RKO (cell line): ENCODE measurements at places on chromosomes 7 and 10.

- DNase-seq: no peak
Observed at GRCh38 chr10:124683814-124684213, 60.4 kb downstream of the FAM53B start.

DNA sequence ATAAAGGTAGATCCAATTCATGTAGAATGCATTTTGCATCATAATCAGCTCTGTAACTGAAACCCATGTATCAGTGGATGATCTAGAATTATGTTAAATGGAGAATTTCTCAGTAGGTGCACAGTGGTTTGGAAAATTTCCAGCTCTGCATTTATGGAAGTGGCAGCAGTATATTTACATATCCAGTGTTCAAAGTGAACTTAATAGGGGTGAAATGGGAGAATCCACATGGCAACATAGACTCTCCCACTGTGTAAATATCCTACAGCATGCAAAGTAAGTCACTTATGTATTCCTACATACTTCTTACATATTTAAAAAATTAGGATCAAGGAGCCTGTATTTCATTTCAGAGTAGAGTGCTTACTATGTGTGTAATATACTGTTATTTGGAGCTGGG is 35.3 kb downstream of the CDC14C start:
- DNase-seq: no peak

GRCh38 chr7:32943252-32944030 is 13.8 kb upstream of the FKBP9 start:
- no peak for DNase-seq

GRCh38 chr10:127996586-127996985 is 89.7 kb downstream of the PTPRE start:
- no peak for DNase-seq

DNA sequence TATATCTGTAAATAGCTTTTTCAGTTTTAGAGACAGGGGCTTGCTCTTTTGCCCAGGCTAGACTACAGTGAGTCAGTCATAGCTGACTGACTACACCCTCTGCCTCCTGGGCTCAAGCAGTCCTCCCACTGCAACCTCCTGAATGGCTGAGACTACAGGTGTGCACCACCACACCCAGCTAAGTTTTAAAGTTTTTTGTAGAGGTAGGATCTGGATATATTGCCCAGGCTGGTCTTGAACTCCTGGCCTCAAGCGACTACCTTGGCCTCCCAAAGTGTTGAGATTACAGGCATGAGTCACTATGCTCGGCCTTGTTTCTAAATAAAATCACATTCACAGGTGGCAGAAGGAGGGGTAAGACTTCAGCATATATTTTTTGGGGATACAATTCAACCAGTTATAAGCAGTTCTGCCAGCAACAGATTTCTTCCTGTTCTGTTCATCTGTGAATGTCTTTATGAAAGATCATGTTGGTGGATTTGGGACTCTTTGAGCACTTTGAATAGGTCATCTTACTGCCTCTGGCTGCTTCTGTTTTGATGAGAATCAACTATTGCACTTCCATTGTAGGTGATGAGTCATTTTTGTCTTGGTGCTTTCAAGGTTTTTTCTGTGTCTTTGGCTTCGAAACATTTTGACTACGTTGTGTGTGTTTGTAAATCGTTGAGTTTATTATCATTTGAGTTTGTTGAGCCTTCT is 15.7 kb downstream of the RBM33 start:
- no peak for DNase-seq

DNA sequence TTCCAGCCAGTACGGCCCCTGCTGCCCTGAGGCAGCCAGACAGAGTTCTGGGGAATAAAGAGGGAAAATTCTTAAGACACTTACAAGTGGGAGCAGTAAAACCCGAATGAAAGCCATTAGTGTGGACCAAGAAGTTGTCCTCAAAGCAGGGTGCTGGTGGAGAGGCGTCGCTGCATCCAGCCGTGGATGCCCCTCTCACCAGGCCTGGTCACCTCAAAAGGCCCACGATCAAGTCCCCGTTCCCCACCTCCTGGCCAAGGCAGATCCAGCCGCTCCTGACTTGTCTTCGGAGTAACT is 656 bp downstream of the VSTM4 start:
- DNase-seq: no peak

DNA sequence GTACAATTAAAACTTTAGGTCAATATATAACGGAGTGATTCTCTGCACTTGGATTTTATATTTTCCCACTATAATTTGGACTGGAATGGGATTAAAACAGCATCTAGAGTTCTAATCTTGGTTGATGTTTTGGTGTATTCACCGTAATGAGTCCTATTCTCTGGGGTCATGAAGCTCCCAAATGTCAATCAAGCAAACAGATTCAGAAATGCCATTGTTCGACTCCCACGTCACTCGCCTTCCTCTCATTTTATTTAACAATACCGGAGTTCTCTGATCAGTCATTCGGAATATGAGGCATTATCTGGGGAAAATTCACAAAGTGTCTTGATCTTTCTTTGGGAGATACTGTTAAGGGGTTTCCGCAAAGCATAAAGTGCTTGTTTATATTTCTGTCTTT is 26.5 kb downstream of the SKIDA1 start:
- no peak for DNase-seq

DNA sequence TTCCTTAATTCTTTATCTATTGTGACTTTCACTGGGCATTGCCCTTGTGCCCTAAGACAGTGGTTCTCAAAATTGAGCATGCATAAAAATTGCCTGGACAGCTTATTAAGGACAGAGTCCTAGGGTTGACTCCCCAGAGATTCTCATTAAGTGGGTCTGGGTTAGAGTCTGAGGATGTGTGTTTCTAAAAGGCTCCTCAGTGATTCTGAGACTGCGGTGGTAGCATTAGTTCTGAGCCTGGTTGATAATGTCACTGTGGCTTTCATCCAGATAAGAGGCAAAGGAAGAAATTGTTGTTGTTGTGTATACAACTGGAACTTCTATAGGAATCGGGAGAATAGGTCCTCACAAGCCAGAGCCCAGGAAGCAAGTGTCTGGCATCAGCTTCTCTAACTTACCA is 1.3 kb downstream of the IFIT2 start:
- DNase-seq: no peak

- no peak for DNase-seq
Observed at GRCh38 chr7:2181077-2181854, 51.5 kb downstream of the MAD1L1 start.

- DNase-seq: no peak
Observed at GRCh38 chr7:101588131-101588935, 40.8 kb downstream of the MYL10 start.

GRCh38 chr7:130914554-130915294 is 180.7 kb upstream of the KLF14 start:
- DNase-seq: peak; percentile 65

GRCh38 chr7:90910136-90910535 is 314.0 kb downstream of the CDK14 start:
- no peak for DNase-seq

- no peak for DNase-seq
Observed at GRCh38 chr10:86556933-86557649, 35.5 kb upstream of the WAPL start.

GRCh38 chr10:111199587-111199986 is 122.8 kb downstream of the ADRA2A start:
- DNase-seq: no peak

GRCh38 chr10:100743626-100744135 is 1.7 kb upstream of the PAX2 start:
- peak; percentile 84 for DNase-seq

DNA sequence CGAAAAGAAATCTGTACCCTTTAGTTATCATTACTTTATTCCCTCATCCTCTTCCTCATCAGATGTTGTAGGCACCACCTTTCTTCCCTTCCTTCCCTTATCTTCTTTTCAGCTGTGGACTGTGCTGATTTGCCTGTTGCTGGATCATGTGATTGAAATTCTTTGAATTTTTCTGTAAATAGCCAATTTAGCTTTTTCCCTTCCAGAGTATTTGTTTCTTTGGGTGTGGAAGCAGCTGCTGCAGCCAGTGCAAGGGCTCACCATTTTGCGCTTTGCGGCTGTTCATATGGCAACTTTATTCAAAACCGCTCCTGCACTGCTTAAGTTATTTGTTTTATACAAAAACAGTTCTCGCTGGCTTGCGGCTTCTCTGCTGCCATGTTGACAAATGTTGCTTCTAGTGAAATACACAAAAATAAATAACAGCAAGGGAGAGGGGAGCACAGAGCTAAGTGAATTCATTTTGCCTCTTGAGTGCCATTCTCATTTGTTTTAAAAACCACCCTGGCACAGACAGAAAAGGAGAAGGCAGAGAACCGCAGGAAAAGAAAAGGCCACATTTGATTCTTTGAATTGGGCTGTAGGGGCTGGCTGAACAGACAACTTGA is 151.2 kb downstream of the AUTS2 start:
- no peak for DNase-seq

GRCh38 chr7:152351168-152351567 is 84.6 kb downstream of the KMT2C start:
- DNase-seq: peak; percentile 46

DNA sequence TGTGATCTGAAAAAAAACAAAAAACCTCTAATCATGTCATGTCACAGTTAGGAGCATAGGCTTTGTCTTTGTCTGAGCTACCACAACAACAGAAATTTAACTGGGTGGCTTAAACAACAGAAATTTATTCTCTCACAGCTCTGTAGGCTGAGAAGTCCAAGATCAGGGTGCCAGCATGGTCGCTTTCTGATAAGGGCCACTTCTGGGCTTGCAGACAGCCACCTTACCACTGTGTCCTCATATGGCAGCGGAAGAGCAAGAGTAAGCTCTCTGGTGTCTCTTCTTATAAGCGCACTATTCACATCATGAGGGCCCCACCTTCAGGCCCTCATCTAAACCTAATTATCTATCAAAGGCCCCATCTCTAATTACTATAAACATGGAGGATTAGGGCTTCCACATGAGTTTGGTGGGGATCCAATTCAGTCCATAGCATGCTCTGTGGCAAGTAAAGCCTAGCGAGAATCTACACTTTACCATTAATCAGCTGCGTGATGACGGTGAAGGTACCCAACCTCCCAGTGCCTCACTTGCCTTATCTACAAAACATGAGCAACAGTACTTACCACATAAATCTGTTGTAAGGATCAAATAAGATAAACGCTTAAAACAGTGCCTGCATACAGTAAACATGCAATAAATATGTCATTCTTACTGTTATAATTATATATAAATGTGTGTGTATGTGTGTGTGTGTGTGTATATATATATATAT is 17.3 kb downstream of the ZNF438 start:
- DNase-seq: no peak

- no peak for DNase-seq
Observed at GRCh38 chr10:113853578-113854012, 287 bp downstream of the DCLRE1A start.

DNA sequence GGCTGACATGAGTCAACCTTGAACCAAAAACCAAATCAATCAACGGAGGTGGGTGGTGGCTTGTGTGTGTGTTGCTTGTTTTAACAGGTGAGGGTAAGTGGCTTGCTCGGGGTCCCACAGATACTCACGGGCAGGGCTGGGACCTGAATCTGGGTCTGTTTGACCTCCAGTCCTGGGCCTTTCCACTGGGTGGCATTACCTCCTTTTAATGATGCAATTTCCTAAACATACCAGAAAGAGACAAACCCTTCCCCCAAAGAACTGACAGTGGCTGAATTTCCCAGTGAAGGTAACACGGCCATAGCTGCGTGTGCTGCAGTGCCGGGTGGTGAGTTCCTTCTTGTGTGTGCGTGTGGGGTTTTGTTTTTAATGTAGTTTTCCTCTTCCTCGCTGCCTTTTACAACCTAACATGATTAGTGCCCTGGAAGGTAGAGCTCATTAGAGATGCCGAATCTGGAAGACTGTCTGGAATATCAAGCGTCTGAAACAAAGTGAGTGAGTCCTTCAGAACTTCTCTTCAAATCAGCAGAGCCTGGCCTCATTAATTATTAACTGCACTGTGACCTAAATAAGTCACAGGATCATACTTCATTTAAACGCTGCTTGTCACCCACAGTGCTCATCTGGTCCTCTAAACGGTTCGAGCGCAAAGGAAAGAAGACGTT is 166.1 kb upstream of the TCERG1L start:
- DNase-seq: no peak

GRCh38 chr10:118873738-118874105 is 119.0 kb upstream of the CACUL1 start:
- no peak for DNase-seq

DNA sequence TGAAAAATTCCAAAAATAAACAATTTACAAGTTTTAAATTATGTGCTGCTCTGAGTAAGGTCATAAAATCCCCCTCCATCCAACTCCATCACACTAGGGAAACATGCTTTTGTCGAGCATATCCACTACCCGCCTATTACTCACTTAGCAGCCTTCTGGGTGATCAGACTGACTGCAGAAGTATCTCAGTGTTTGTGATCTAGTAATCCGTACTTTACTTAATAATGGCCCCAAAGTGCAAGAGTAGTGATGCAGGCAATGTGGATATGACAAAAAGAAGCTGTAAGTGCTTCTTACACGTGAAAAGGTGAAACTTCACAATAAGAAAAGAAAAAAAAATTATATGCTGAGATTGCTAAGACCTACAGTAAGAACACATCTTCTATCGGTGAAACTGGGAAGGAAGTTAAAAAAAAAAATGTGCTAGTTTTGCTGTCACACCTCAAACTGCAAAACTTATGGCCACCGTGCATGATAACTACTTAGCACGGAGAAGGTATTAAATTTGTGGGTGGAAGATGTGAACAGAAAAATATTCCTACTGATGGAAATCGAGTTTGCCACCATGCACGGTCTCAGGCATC is 43.2 kb downstream of the SEMA3C start:
- DNase-seq: no peak

GRCh38 chr7:50327443-50327842 is 22.9 kb downstream of the IKZF1 start:
- no peak for DNase-seq

GRCh38 chr10:112434988-112435619 is 11.6 kb downstream of the ZDHHC6 start:
- peak; percentile 68 for DNase-seq

DNA sequence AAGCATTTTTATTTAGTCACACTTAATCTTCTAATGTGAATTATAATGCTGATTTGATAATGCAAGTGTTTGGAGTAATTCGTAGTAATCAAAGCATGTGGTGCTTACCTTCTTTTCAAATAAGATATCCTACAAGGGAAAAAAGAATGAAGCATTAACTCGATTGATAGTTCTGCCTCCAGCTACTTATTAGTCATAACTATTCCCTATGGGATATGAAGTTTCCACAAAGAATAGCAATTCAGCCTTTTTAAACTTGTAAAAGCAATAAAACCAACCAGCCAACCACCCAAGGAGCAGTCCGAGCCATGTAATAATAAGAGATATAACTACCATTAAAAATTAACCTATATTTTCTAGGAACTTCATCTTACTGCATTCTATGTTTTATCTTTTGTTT is 11.6 kb downstream of the COL28A1 start:
- DNase-seq: no peak

DNA sequence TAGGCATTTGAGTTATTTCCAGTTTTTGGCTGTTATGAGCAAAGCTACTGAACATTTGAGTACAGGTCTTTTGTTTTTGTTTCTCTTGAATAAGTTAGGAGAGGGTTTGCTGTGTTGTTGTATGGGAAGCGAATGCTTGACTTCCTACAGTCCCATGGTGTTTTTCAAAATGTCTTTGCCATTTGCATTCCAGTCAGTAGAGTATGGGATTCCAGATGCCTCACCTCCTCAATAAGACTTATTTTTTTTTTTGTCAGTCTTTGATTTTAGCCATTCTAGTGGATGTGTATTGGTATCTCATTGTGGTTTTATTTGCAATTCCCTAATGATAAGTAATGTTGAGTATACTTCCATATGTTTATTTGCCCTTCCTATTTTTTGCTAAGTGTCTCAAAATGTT is 19.4 kb downstream of the CDK13 start:
- no peak for DNase-seq
